HS-5 (cell line): ENCODE measurements at places on chromosomes 5 and 9.

DNA sequence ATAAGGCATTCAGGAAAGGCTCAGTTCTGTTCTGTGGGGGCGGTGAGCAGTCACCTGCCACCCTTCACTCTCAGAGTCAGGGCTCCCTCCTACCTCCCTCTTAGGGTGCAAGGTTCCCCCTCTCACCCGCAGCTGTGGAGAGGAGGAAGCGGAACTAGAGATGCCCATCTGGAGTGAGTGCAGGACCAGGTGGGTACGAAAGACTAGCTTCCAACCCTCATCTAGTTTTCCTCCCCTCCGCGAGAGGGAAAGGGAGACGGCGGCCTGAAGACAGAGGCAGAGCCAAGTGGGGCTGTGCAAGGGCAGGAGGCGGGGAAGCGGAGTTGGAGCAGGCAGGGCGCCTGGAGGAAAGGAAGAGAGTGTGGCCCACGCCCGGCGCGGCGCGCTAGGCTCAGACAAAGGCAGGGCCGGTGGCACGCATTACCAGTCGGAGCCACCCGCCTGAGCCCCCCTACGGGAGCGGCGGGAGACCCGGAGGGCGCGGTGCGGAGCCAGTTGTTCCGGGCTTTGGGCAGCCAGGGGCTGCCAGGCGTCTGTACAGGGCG lies 7.3 kb downstream of the PRR7 start:
- no peak for DNase-seq

DNA sequence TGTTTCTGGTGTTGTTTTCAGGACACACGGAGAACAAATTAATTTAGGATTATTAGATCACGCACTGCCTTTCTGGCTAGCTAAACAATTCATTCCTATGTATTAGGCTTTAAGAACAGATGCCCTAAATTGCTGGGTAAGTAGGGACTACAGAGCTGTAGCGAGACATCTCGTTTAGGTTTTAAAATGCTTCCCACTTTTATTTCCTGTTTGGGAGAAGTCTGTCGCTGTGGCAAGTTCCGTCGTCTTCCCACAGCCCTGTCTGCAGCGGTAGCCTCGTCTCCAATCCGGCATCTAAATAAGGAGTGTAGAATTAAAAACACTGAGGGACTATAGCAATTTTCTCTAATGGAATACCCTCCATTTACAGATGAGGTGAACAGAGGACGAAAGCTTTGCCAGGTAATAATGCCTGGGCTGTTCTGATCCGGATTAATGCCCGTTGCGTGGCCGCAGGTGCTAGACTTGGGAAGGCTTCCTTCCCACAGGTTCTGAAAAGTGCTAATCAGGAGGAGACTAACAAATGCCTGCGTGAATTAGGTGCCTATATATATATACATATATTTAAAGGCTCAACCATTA lies 1.3 kb upstream of the TRIM36 start:
- no peak for DNase-seq

- no peak for DNase-seq
Observed at GRCh38 chr9:83041771-83042170, 21.2 kb downstream of the RASEF start.

DNA sequence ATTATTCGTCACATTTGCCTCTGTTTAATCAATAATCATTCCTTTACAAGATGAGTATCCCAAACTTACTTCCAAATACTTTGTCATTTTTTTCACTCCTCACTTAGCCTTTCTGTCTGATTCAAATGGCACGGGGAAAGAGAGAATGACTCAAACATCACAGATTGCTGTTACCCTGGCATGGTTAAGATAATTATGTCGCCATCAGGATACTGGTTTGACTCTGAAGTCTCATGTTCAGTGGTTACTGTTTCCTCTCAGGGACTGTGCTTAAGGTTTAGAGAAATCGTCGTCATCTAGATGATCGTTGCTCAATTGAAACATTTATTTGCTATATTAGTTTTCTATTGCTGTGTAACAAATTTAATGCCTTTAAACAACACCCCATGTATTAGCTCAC lies 45.2 kb upstream of the RAD23B start:
- DNase-seq: no peak

DNA sequence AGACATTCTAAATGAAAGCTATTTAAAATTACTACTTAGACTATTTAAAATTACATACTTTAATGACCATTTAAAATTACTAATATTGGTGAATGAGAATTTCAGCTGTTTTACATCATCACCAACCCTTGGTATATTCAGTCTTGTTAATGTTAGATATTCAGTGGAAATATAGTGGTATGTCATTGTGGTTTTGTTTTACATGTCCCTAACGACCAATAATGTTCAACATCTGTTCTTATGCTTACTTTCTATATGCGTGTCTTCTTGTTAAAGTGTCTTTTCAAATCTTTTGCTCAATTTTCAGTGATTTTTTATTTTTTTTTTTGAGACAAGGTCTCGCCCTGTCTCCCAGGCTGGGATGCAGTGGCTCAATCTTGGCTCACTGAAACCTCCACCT lies 279.3 kb upstream of the TARS1 start:
- DNase-seq: no peak

- no peak for DNase-seq
Observed at GRCh38 chr5:31639481-31640411, 815 bp downstream of the PDZD2 start.

GRCh38 chr9:2303056-2303455 lies 287.9 kb downstream of the SMARCA2 start:
- no peak for DNase-seq

DNA sequence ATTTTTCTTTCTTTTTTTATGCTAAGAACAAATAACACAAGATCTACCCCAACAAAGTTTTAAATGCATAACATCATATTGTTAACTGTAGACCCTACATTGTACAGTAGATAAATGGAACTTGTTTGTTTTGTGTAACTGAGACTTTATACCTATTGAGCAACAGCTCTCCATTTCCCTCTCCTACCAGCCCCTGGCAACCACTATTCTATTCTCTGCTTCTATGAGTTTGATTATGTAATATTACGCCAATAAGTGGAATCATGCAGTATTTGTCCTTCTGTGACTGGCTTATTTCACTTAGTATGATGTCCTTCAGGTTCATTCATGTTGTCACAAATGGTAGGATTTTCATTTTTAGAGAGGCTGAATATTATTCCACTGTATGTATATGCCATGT lies 308.2 kb upstream of the PRR16 start:
- DNase-seq: no peak

DNA sequence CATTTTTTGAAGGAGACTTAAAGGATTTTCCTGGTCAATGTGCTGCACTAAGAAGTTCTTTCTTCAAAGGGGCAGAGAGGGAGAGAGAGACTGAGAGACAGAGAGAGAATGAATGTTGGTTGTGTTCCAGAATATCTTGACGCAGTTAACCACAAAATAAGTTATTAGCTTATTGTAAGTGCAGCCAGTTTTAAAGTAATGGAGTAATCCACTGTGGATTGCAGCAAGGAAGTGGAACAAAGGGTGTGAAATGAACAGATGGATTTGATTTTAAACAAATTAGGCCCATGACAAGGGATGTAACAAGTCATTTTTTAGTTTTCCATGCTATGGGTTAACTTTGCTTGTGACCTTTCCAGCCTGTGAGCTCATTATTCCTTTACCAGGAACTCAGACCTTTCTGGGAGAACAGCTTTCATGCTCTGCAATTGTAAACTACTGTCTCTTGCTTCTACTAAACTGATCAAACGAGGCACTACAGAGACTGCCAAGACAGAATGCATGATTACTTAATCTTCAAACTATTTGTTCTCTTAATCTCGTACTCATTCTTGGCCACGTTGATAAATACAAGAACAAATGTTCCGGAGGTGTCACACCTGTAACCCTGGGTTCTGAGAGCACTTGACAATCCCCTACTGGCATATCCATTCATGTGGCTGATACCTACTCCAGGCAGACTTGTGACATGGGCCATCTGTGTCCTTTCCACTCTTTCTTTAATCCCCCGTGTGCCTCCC lies 131.1 kb downstream of the TLE1 start:
- peak; percentile 63 for DNase-seq

DNA sequence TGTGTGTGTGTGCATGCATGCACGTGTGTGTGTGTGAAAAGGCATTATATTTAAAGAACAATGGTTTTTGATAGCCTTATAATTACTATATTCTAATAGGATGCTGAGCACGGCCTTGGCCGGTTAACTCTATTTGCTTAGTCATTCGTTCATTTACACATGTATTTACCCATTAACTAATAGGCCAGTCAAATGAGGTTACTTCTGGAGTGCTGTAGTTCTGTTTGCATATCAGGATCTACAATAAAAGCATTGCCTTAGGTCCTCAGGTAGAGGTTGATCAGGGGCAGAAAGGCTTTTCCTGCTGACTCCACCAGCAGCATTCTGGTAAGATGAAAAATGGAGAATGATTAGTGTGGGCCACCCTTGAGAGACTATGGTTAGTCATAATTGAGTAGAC lies 219.0 kb downstream of the COMMD10 start:
- DNase-seq: no peak

- no peak for DNase-seq
Observed at GRCh38 chr9:111375062-111375461, 45.0 kb upstream of the OR2K2 start.

GRCh38 chr9:74554751-74555419 lies 57.8 kb downstream of the RORB start:
- DNase-seq: no peak
